ENCODE measurements at places on chromosomes 2 and 18.

DNA sequence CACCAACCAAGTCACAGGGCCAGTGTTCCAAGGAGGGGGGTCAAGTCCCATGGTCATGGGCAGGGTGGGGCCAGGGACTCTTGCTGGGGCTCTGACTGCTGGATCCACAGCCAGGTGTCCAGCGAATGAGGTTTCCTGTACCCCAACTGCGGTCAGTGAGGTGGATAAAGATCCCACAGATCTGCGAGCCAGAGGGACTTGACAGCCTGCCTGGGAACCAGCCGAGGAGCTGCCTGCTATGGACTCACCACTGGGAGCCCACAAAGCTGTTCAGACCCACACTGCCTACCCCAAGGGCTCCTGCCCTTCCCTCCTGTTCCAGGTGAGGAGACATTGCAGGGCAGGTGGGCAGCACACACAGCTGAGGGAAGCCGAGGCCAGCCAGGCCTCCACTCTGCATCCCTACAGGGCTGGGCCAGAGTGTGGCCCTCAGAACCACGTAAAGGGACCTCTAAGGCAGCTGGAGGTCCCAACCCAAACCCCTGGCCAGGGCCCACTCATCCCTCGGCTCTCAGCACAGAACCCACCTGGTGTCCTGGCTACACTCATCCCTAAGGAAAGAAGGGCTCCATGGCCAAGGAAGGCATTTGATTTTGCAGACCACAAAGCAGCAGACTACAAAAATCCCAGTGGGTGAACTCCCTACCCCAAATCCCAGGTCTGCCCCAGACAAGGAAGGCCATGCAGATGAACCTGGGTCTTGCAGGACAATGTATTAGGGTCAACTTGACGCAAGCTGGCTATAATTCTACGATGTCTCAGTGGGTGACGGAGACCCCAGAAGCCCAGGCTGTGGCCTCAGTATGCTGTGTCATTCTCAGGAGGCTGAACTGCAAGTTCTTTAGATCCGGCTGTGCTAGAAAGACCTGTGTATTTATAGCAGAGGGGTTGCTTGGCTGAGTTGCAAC, 209.2 kb downstream of the MGAT5 start:
- DNase-seq: no peak

GRCh38 chr2:33497221-33497650, 20.8 kb downstream of the RASGRP3 start:
- DNase-seq: no peak

GRCh38 chr2:160696087-160696452, 202.5 kb upstream of the RBMS1 start:
- peak; percentile 9 for DNase-seq

DNA sequence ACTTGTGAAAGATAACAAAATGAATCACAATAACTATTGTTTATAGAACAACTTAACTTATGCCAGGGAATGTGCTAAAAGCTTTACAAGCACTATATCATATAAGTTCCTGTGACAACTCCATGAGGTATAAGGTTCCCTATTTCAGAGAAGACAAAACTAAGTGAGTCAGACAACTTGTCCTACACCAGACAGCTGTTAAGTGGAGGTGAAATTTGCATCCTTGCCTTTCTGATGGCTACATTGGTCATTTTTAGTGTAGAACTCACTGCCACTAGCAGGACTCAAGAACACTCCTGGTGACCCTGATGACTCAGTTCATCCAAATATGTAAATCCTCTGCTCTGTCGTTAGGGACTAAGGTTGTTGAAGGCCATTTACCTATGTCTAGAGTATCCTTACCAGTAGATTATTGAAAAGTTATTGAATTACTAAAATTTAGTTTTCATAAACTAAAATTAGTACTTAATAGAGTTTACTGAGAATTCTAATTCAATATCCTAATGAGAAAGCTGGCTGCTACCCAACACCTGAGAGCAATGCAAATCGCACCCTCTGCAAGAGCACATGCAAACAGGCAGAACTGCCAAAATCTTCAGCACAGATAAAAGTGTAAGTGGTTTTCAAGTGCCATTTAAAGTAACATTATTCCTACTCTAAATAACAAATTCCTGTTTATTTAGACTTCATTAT, 636.2 kb downstream of the NRXN1 start:
- DNase-seq: peak; percentile 2

DNA sequence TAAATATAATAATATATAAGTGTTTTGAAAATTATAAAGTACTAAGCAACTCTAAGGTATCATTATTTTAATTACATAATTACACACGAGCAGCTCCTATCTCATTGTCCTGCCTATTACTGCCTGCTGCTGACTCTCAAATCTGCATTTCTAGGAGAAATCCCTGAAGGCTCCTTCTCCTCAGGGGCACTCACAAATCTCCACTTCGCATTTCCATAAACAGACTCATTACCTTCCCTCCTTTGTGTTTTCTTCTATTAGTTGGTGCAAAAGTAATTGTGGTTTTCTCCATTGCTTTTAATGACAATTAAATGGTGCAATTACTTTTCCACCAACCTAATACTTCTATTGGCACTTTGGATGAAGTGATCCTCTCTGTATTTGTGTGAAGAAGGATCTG, 135.0 kb upstream of the HNMT start:
- DNase-seq: no peak

DNA sequence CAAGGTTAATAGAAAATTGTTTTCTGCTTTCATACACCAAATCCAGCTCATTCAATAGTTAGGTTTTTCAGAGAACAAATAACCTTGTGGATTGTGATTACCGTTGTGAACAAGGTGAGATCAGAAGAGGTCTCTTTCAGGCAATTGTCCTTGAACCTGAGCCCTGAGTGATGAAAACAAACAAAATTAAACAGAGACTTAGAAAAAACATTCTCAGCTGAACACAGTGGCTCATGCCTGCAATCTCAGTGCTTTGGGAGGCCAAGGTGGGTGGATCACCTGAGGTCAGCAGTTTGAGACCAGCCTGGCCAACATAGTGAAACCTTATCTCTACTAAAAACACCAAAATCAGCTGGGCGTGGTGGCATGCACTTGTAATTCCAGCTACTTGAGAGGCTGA, 68.1 kb downstream of the HNMT start:
- no peak for DNase-seq

Measured in NCI-H510A (cell line).